ENCODE measurements at places on chromosomes 12 and 14.

- no peak for DNase-seq
Measured at GRCh38 chr12:72476301-72476700, 204.1 kb downstream of the TRHDE start.

GRCh38 chr12:91947459-91947858, 198.2 kb downstream of the BTG1 start:
- DNase-seq = peak; percentile 4

- no peak for DNase-seq
Measured at GRCh38 chr14:71985538-71986189, 53.4 kb downstream of the RGS6 start.

- DNase-seq = no peak
Measured at GRCh38 chr12:51635346-51635745, 44.3 kb downstream of the SCN8A start.

- no peak for DNase-seq
Measured at GRCh38 chr12:50282721-50283228, 545 bp downstream of the LIMA1 start.

- DNase-seq = no peak
Measured at GRCh38 chr12:130064999-130065398, 97.3 kb upstream of the FZD10 start.

- no peak for DNase-seq
Measured at GRCh38 chr12:81389550-81390099, 311.7 kb downstream of the ACSS3 start.

DNA sequence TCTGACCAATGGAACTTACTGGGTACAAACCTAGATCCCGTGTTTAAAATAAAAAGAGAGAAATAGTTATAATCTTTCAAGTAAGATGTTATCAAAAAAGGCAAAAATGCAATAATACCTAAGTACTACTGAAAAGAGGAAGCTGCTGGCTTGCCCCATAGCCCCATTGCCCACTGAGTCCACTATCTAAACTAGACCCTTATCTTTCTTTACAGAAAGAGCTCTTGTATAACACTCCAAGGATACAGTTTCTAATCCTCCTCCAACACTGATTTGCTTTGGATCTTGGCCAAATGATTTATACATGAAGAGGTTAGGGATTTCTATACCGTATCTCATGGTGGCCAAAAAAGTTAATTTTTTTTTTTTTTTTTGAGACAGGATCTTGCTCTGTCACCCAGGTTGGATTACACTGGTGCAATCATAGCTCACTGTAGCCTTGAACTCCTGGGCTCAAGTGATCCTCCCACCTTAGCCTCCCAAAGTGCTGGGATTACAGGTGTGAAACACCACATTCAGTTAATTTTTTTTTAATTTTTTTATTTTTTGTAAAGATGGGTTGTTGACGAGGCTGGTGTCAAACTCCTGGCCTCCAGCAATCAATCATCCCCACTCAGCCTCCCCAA, 2.6 kb downstream of the GXYLT1 start:
- no peak for DNase-seq

GRCh38 chr12:85423947-85424346, 143.9 kb downstream of the ALX1 start:
- no peak for DNase-seq

DNA sequence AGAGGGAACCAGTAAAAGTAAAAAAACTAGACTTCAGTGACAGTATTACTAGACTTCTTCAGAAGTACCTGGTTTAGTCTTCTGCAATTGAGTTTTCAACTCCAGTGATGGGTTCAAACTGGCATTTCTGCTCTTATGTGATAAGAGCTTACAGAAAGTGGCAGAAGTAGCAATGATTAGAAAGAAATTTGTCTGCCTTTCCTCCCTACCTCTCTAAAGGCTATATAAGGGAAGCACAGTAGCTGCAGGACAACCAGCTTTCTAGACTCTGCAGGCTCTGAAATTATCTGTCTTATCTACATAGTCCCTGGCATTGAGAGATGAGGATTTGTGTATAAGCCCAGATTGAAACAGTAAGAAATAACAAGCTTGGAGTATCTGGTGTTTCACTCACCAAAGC, 107.5 kb downstream of the DAAM1 start:
- no peak for DNase-seq

DNA sequence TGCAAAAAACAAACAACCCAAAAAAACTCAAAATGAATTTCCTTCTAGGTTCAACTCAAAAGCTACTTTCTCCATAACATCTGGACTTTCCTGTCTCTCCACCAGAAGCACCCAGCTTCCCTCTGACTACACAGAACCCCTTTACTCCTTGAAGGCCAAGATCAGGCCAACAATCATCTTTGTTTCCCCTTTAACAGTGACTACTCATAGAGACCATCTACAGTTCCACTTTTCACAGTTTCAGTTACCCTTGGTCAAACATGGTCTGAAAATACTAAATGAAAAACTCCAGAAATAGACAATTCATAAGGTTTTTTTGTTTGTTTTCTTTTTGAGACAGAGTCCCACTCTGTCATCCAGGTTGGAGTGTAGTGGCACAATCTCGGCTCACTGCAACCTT, 11.8 kb downstream of the GCH1 start:
- DNase-seq = no peak

DNA sequence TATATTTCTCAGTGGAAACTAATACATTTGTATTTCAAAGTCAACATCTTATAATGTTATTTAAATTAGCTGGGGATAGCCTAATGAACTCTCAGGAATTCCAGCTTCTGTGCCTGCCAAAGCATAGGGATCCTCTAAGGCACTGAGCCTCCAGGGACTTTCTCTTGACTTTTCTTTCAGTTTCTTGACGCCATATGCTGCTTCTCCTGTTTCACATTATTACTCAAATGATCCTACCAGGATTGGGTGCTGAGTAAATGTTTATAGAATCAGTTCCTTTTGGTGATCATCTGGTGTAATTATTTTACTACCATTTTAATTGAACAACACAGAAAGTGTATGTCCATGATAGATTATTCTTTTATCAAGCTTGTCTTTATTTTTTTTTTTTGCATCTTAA, 7.9 kb downstream of the METTL25 start:
- DNase-seq = no peak

- DNase-seq = no peak
Measured at GRCh38 chr12:97112136-97112535, 205.1 kb downstream of the NEDD1 start.

DNA sequence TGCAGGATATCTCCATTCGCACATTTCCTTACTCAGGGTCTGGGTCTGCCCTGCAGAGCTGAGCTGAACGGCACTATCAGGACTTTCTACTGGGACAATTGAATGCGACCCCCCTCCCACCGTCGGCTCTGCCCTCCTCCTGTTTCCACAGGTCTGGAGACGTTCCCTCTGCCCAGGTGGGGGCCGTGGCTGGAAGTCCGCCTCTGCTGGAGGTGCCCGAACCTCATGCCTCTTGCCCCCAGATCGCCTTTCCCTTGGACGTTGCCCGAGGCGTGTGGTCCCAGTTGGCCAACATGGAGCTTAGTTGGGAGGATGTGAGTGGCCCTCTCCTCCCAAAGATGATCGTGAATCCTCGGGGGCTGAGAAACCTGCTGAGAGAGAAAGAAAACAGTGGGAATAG, 21.2 kb upstream of the KLC1 start:
- no peak for DNase-seq

DNA sequence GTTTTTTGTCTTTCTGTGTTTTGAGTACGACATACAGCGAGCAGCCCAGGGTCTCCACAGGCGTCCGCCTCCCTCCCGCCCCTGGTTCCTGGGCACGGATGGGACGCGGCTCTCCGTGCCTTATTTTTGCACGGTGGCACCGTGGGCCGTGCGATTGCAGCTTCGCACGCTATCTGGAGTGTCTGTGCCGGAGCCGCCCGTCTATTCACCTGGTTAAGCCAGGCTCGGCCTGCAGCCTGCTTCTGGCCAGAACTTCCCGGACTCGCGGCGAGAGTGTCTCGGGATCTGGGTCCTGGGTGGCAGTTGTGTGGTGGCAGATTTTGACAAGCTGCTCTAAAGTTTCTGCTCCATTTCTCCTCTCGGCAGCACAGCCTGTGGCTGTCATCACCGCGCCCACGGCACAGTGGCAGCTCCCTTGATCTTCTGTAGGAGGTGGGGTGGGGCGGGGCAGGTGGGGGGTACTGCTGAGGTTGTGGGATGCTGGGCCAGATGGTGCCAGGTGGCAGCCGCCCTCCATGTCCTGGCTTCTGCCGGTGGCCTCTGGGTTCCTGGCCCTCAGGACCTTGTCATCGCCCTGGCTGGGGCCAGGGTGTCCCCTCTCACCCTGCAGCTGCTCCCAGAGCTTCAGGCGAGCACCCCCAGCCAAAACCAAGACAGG, 2.9 kb downstream of the MMP17 start:
- peak; percentile 36 for DNase-seq

DNA sequence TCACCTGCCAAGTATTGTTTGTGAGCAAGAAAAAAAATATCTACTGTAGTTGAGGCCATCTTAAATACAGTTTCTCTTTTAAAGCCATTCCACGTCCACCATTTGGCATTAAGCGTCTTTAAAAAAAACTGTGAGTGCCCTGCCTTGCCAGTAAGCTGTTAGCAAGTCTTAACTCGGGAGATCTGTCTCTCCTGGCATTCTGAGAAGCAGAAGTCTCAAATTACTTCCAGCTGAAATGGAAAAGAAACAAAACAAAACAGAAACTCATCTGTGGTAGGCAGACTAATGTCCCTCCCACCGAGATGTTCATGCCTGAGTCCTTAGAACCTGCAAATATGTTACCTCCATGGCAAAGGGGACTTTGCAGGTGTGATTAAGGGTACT, 126.2 kb downstream of the CRADD start:
- no peak for DNase-seq

- DNase-seq = no peak
Measured at GRCh38 chr14:72781561-72782508, 112.1 kb downstream of the DPF3 start.

- no peak for DNase-seq
Measured at GRCh38 chr12:2160043-2160442, 107.3 kb downstream of the CACNA1C start.
